ENCODE measurements at places on chromosomes 5 and 9. TPM values are rescaled to one million over a fixed set of nuclear protein-coding genes. Genes with fewer than 3 reads are reported as not detected.

Gene NUDCD2
- total RNA-seq, result 10.7 TPM

Gene SPATA31A5
- not detected for total RNA-seq

Gene C9
- not detected for total RNA-seq

Gene PAIP2
- 110 TPM for total RNA-seq

Gene TAF1L
- total RNA-seq, result 0.05 TPM

Gene IL31RA
- 0.16 TPM for total RNA-seq

Gene TRIM7
- 8.9 TPM for total RNA-seq

Gene SLC4A9
- total RNA-seq, result not detected

Gene FOXD4L4
- total RNA-seq, result 0.16 TPM

Gene SLCO6A1
- total RNA-seq, result 0.16 TPM

Gene STK32A
- 5.2 TPM for total RNA-seq

Gene IL5
- not detected for total RNA-seq

GRCh38 chr5:14216372-14216771, 73.2 kb downstream of the TRIO start:
- DNase-seq, result no peak

- DNase-seq, result no peak
Observed at GRCh38 chr9:98610211-98610610, 98.5 kb downstream of the GABBR2 start.

GRCh38 chr5:74895906-74896305, 29.7 kb upstream of the FAM169A start:
- peak; percentile 76 for DNase-seq

DNA sequence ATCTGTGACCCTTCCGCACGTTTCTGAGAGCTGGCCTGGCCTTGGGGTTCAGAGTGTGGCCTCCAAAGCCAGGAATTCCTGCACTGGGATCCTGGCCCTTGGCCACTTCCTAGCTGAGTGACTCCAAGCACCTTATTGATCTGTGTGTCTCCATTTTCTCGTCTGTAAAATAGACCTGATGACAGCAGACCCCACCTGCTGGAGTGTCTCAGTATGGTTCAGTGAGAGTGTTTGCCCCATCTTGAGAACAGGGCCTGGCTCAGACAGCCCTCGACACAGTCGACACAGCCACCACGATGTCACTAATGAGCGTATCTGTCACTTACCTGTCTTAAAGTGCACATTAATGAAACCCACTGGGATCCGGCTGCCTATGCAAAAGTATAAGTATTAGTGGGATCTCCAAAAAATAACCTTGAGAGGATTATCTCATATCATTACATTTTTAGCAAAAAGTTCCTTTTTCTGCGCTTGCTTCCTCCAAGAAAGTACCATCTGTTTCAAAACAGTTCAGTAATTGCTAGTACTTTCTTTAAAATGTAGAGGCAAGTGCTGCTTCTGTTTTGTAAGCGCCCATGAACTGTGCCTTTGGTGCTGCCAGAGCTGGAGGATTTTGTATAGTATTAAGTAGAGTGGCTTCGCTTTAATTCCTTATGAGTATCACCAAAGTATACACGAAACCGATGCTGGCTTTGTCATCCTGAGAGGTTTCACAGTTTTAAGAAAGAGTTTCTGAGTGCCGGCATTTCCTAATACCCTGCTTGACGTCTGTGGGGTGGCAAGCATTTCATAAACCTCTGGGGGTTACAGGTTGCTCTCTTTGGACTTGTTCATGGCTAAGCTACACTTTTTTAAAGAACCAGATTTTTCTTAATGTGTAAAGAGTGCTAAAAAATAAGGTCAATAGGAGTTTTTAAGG, 31.7 kb downstream of the UBE2QL1 start:
- no peak for DNase-seq

- DNase-seq, result no peak
Observed at GRCh38 chr5:143446535-143447226, 43.2 kb upstream of the NR3C1 start.

- no peak for DNase-seq
Observed at GRCh38 chr5:4093236-4093635, 497.6 kb downstream of the IRX1 start.

- DNase-seq, result peak; percentile 64
Observed at GRCh38 chr5:55036477-55036876, 12.4 kb downstream of the GZMK start.

DNA sequence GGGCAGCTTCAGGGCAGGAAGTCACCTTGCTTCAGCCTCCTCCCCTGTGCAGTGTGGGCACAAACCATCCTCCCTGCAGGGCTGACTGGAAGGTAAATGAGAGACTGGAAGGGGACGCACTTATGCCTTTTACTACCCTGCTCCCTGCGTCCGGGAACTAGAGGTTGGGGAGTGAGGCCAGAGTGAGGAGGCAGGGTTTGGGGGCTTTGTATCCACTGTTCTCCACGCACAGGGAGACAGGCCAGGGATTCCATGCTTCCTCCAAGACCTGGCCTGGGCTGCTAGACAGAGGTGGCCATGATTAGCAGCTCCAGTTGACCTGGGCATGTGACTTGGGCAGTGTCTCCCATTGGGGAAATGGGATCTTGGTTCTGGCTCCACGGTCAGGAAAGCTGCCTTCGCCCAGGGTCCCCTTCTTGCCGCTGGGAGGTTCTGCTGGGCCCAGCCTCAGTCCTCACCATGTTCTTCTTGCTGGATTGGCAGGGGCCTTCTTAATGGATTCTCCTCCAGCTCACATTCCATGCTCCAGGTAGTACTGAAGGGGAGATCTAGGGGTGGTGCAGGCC, 37.0 kb upstream of the PSD2 start:
- no peak for DNase-seq

DNA sequence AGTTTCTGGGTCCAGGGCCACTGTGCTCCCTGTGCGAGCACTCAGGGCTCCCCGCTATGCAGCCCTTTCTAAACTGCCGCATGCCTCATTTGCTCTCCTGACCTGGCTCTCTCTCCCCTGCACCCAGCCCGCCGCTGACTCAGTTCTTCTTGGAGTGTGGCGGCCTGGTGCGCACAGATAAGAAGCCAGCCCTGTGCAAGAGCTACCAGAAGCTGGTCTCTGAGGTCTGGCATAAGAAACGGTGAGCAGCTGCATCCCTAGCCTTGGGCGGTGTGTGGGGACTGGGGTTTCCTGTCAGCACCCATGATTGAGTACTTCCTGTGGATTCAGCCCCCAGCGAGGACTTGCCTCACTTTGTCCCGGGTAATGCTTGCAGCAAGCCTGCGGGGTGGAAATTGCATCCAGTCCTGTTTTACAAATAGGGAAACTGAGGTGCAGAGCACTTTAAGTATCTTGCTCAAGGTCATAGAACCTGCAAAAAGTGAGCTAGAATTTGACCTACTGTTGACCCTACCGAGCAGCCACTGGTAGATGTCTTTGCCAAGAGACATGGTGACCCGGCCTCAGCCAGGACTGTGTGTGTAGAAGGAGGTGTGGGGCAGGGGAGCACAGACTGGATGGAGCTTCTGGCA, 27.9 kb downstream of the USP20 start:
- peak; percentile 30 for DNase-seq

DNA sequence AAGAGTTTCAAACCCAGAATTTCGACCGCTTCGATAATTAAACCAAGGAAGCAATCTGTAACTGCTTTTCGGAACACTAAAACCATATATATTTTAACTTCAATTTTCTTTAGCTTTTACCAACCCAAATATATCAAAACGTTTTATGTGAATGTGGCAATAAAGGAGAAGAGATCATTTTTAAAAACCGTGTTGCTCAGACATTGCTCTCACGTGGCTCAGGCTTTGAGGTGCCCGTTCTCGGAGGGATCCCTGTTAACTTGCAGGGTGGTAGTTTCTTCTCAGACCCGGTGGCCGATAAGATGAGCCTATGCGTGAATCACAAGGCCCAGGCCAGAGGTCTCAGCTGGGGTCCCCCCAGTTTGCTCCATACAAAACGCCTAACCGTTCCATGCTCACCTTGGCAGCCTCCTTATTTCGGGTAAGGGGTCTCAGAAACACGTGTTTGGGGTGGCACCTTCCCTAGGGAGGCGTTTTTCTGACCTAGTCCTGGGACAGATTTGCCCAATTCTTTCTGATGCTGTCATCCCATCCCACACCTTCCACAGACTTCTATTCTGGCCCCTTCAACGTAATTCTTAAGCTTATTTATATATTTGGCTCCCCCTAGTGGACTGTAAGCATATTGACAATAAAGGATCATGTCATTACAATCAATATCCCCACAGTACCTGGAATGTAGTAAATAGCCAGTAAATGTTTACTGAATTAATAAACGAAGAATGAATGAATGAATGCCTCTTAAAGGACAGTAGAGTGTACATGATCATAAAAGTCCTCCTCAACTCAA, 48.1 kb downstream of the THBS4 start:
- DNase-seq, result peak; percentile 57

DNA sequence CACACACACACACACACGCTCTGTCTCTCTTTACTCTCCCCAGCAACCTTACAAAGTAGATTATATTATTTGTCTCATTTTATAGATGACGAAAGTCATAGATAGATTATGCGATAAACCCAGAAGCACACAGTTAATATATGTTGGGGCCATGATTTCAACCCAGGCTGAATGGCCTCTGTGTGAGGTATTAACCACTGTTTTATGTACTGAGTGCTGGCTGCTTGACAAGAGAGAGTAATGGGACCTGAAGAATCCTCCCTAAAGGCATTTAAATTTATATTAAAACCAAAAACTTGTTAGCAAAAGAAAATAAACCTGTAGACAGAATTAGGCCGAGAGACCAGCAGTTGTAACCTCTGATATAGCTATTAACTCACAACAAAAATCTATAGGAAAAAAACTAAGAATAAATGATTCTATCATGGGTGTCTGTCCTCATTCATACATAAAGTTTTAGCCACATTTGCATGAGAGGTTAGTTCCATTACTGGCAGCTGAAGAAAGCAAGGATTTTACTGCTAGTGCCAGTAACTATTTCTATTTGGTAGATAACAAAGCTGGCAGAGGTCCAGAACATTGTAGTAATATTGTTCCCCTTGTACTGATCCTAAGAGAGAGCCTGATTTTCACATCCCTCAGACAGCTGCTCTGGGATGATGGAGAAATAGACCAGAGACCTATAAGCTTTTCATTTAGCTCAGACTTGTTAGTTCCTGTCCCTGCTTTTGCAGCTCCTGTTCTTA, 250.9 kb downstream of the ADGRV1 start:
- peak; percentile 31 for DNase-seq

GRCh38 chr5:142810081-142810480, 39.9 kb downstream of the ARHGAP26 start:
- no peak for DNase-seq

- DNase-seq, result peak; percentile 87
Observed at GRCh38 chr9:107020040-107020530, 157.1 kb downstream of the ZNF462 start.

DNA sequence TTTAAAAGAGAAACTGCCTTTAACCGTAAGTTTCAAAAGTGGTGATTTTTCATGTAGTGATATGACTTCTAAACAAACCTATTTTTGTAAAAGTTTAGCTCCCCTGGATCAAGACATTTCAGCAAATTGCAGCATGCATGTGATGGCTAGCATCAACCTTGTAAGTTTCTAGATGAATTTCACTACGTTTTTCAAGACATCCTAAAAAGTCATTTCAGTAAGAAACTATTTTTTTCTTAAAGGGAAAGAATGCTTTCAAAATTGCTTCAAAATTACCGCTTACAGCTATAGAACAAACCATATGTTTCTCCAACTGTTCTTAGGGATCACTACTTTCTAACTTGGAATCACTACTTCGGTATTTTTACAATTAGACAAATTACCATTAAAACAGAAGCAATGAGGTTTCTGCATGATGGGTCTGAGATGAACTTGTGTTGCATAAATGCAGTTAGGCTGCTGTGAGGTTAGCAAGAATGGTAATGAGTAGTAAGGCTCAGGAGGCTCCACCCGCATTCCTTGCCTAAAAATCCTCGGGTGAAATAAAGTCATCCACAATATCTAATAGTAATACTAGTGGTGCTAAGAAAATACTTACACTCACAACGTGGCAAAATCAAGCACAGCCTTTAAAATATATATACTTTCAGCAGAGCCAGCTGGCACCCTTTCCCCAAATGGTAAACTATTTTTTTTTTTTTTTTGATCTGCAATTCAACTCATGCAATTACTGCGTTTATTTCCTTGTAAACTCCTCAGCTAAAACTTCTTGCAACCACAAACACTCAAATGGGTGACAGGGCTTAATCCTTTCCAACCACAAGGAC, 53.8 kb downstream of the CDC14B start:
- peak; percentile 18 for DNase-seq

GRCh38 chr5:127429928-127430327, 87.5 kb upstream of the PRRC1 start:
- DNase-seq, result no peak

DNA sequence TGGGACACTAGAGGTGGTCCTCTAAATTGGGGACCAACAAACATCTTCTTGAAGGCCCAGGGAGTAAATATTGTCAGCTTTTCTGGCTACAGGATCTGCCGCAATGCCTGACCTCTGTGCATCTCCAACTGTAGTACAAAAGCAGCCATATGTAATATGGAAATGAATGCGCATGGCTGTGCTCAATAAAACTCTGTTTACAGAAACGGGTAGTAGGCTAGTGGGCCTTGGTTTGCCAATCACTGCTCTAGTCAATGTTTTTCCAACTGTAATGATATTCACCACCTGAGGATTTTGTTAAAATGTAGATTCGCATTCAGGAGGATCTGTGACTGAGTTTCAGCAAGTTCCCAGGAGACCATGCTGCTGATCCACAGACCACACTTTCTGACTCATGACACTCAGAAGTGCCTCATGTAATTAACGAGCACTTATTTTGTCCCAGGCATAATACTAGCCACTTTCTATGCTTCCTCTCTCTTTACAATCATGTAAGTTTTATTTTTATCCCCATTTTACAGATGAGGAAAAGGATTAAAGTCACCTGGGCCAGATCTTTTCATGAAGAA, 96.9 kb downstream of the MED27 start:
- peak; percentile 48 for DNase-seq

- DNase-seq, result no peak
Observed at GRCh38 chr5:98816582-98817222, 43.2 kb downstream of the RGMB start.

DNA sequence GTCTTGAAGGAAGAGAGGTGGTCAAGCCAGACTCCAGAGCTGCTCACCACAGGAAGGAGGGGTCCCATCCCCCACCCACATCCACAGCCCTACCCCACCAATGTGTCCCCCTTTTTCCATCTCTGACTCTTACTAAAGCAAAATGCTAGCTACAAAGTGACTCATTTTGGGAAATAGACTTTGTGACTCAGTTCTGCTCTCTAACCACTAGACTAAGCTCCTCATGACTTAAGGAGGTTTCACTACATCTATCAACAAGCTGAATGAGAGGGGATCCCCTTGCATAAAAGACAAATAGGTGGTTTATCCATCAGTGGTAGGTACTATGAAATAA, 35.1 kb upstream of the ADRB2 start:
- no peak for DNase-seq

- DNase-seq, result no peak
Observed at GRCh38 chr5:1021136-1021968, 12.8 kb downstream of the NKD2 start.

- no peak for DNase-seq
Observed at GRCh38 chr5:135978212-135978631, 23.4 kb upstream of the LECT2 start.

DNA sequence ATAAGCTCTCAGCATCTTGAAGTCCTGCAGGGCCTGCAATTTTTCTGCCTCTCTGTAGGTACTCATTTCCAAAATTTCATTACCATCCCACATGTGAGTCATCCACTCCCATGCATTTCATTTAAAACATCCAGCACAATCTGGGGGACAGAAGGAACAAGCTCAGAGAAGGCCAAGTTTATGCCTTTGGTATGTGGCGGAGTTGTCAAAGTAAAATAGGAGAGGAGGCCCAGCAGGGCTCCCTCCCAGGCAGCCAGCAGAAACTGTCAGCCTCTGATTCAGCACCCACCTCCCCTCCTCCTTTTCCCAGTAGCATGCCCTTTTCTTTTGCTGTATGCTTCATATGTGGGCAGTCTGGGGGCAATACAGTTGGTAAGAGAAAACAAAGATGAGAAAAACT, 126.4 kb upstream of the ZNF366 start:
- DNase-seq, result no peak

- peak; percentile 36 for DNase-seq
Observed at GRCh38 chr5:135072387-135073281, 38.6 kb upstream of the PITX1 start.

All from myocyte (in vitro differentiated cells).